Activated naive CD4-positive, alpha-beta T cell (primary cell): ENCODE measurements at places on chromosomes 1 and 21.
A peak's percentile ranks its signal among the peaks of the same experiment; 100 is the strongest.

GRCh38 chr1:216560527-216560926 lies 137.3 kb upstream of the USH2A start:
- no peak for DNase-seq

DNA sequence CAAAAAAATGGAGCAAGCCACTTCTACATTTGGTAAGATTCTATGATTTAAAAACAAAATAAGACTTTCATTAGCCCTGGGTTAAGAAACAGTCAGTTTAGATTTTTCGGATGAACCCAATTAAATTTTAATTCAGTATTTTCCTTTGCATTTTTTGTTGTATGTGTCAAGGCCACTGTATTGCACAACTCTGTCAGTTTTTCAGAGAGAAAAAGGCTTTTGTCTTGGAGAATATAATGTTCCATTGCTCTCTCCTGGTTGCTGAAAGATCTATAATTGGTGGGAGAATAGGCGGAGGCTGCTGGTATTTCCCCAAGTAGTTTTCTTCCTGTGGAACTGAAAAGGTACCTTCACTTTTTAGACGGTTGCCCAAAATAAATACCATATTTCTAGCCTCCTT lies 84.6 kb downstream of the NEGR1 start:
- no peak for DNase-seq

DNA sequence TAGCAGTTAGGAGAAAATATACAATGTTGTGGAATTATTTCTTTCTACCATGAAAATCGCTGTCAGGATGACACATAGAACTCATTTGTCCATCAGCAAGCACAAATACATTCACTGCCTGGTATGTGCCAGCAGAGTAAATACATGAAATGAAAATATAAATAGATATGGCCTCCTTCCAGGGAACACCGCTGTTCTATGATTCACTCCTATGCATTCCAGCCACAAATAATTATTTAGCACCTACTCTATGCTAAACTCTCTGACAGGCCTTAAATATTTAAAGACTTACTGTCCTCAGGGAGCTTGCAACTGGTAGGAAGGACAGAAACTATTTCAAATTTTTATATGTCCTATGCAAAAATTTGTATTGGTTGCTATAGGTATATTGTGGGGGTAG lies 975.0 kb upstream of the NCAM2 start:
- DNase-seq = no peak

- DNase-seq = no peak
These were observed at the start of gene DRAXIN for GRCh38 chr1:11691302-11691914. Gene DRAXIN (plus strand): TSS chr1:11691710. CDS start chr1:11706259, 14,549 bp downstream.

- DNase-seq = no peak
These were observed 89.5 kb upstream of the CSF3R start for GRCh38 chr1:36572142-36572715.

- DNase-seq = peak; percentile 14
These were observed 2.5 kb upstream of the ATF6 start for GRCh38 chr1:161763522-161764098.

GRCh38 chr21:34227386-34227852 lies 136.4 kb upstream of the KCNE2 start:
- DNase-seq = no peak

DNA sequence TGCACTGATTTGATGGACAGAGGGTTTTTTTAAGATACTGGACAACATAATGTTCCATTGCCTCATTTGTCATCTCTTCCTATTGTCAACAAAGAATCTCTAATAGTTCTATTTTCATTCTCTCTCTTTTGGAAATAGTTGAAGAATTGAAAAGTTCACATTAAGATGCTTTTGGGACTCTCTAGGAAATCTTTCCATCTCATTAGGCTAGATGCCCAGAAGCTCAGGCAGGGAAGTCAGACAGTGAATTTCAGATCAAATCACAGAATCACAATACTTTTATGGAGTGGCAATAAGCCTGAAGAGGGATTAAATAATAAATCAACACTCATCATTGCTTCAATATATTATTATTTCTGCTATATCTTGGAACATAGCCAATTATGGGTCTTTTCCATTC lies 29.2 kb downstream of the NEGR1 start:
- DNase-seq = no peak

GRCh38 chr21:17786851-17787181 lies 32.3 kb downstream of the C21orf91 start:
- no peak for DNase-seq

GRCh38 chr1:33042831-33043230 lies 6.1 kb upstream of the AK2 start:
- no peak for DNase-seq

DNA sequence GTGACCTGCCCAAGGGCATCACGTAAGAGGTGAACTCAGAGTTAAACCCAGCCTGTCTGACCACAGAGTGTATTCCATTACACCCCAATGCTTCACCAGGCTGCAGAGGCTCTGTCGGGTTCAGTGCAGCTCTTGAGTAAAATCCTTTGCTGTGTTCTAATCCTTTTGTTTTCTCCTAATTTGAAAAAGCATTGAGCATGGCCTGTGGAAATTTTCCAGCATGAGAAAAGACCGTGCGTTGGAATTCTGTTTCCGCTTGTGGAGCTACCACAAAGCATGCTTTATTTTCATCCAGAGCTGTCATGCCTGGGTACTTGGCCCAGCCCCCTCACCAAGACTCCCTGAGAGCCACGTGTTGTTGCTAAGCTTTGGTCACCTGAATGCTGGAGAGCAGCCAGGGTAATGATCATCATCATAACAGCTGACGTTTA lies 317.6 kb downstream of the PRDM2 start:
- DNase-seq = no peak

GRCh38 chr1:245334827-245335490 lies 180.2 kb downstream of the KIF26B start:
- no peak for DNase-seq

- no peak for DNase-seq
These were observed 8.3 kb upstream of the EPS8L3 start for GRCh38 chr1:109771712-109772657.

- peak; percentile 41 for DNase-seq
These were observed 43.2 kb downstream of the LRRC71 start for GRCh38 chr1:156963621-156964020.

DNA sequence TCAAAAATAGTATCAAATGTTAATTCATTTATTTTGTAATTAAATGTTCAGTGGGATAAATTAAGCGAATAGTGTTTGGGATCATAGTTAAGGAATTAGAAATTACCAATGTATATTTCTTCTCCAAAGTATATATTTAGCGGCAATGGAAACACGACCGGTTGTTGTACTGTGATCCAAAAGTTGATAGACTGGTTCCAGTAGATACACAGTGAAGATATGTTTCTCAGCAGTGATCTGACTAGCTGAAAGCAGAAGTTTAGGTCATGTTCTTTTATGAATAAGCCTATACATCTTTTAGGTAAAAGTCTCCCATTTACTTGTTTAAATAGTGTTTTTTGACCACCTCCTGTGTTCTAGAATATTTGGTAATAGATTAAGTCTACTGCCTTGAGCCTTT lies 8.8 kb downstream of the USP16 start:
- DNase-seq = no peak

- DNase-seq = no peak
These were observed 436.5 kb downstream of the LMO4 start for GRCh38 chr1:87765057-87765680.
